Activated effector memory CD4-positive, alpha-beta T cell treated with Interleukin-2 at 50 U/mL for 16 hours (primary cell): ENCODE measurements at places on chromosomes 16 and 17.

DNA sequence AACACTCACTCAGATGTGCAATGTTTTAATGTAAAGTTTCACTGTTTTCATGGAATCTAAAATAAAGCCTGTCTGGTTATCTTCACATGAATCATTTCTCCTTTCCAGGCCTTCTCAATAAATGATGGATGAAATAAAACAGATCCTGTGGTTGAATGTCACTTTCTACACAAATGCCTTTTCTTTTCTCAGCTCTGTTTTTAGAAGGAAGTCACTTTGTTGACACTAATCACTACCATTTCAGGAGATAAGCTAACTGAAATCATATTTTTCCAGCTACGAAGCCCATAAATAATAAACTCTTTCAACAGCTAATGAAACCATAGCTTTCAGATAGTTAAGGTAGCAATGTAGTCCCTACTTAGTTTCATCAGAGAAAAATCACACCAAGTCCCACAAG is 17.9 kb downstream of the NME2 start:
- no peak for DNase-seq

DNA sequence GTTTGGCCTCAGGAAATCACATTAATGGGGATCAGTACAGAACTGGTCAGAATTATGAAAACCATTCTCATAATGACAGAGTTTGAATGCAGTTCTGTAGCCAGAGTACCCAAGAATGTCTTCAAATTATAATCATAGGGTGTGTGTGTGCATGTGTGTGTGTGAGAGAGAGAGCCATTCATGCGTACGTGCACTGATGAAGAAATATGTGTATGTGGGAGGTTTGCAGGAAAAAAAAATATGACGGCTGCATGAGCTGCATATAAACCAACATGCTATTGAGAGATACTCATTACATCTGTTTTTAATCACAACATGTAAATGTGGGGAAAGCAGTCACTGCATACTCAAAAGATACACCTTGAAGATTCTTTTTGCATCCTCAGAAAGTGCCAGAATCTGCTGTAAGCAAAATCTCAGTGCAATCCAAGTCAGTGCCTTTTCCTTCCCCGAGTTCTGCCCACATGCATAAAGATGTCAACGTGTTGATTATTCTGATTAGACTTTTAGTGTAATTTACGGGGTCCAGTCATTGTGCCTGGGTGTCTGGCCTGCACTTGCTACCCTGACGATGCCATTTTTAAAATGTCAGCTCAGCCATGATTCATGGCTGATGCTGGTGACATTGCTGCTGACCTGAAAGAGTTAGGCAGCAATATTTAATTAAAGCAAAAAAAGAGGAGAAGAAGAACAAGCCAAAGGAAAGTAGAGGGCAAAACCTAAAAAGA is 378.7 kb upstream of the ZFHX3 start:
- no peak for DNase-seq

DNA sequence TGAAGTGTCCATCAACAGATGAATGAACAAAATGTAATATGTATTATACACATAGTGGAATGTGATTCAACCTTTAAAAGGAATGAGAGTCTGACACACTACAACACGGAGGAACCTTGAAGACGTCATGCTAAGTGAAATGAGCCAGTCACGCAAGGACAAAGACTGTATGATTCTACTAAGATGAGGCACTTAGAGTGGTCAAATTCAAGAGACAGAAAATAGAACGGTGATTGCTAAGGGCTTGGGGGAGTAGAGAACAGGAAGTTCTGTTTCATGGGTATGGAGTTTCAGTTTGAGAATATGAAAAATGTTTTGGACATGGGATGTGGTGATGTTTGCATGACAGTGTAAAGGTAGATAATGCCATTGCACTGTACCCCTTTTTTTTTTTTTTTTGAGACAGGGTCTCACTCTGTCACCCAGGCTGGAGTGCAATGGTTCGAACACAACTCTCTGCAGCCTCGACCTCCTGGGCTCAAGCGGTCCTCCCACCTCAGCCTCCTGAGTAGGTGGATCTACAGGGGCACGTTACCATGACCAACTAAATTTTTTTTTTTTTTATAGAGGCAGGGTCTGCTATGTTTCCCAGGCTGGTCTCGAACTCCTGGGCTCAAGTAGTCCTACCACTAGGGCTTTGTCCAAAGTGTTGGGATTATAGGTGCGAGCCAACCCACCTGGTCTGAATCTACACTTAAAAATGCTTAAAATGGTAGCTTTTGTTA is 2.9 kb upstream of the CCDC102A start:
- DNase-seq = no peak

DNA sequence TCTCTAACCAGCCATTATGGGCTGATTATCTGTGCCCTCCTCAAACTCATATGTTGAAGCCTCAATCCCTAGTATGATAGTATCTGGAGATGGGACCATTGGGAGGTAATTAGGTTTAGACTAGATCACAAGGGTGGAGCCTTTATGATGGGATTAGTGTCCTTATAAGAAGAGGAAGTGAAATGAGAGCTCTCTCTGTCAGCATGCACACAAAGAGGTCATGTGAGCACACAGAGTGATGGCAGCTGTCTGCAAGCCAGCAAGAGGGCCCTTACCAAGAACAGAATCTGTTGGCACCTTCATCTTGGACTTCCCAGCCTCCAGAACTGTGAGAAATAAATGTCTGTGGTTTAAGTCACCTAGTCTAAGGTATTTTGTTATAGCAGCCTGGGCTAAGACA is 101.9 kb downstream of the PCTP start:
- DNase-seq = no peak

- DNase-seq = no peak
Observed at GRCh38 chr16:29777576-29778350, at the start of gene ZG16. ZG16 (plus strand) TSS chr16:29778256; CDS start chr16:29779267, 1,011 bp downstream.

DNA sequence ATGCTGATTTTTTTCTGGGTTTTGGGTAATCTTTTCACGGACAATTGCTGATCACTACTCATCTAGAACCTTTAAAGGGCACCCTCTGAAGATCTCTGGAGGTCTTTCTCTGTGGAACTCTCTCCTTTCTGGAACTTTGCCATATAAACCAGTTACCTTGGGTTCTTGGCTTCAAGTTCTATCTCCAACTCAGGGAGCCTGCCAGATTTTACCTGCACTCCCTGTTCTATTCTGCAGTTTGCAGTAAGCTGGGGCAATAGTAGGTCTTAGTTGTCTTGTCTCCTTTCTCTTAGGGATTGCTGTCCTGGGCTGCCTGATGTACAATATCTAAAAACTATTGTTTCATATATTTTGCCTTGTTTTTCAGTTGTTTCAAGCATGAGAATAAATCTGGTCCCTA is 120.3 kb downstream of the CHD9 start:
- no peak for DNase-seq

DNA sequence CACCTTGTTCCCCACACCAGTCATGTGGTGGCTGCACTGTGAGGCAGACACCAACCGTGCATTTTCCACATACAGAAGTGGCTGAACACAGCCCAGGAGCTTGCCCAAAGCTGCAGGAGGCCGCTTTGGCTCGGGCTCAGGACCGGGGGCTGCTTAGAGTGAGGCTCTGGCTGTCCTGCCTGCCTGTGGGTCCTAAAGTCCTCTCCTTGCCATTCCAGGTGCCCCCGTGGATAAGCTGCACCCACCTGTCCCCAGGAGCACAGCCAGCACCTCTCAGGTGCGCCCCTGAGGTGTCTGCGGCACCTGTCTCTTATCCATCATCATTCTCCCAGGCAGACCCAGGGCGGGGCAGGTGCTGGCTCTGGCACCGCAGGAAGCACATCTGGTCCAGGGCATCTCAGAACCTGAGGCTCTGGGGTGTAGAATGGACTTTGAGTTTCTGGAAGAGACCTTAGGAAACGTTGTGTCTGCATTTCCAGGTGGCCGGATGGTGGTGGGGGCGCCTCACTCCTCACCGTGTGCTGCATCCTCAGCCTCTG is 180.5 kb upstream of the ZNF469 start:
- no peak for DNase-seq

DNA sequence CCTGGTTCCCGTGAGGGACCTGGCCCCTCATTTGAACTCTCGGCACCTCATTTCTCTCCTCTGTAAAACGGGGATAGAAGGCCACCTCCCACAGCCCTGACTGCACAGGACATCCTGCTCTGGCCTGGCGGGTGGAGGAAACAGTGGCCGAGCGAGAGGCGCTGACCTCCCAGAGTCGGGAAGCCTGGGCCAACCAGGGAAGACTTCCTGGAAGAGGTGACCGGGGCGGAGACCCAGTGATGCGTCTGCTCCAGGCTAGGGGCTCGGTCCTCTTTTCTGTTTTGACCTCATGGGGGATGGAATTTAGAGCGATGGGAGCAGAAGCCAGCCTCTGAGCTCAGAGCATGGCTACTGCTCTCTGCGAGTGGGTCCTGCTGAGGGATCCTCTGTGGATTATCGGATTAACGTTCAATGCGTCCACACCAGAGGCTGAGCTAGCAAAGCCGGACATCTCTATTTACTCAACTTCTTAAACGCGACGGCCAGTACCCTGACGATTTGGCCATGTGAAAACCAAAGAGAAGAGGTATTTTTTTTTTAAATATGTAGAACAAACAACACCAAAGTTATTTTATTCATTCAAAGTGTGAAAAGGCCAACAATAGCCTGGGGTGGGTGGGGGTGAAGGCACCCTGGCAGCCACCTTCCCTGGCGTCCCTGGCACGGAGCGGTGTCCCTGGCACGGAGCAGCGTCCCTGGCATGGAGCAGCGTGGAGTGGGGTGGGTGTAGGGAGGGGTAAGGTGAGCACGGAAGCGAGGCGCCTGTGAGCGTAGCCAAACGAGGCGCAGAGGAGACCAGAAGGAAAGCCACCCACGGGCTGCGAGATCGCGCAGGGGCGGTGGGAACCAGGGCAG is 9.2 kb upstream of the MSLN start:
- no peak for DNase-seq

DNA sequence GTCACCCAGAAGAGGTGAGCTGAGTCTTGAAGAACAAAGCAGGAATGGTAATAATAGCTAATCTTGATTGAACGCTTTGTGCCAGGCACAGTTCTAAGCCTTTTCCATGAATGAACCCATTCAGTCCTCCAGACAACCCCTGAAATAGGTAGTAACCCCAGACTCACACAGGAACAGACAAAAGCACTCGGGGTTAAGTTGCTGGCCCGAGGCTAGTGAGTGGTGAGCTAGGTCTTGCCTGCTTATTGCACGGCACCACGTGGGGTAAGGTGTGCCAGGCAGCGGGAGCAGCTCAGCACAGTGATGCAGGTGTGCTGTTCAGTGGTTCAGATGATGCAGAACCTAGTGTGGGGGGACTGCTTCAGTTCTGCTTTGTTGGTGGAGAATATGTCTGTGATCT is 181.6 kb downstream of the RAB11FIP4 start:
- no peak for DNase-seq

- DNase-seq = no peak
Observed at GRCh38 chr17:40470932-40471828, 27.9 kb downstream of the IGFBP4 start.

DNA sequence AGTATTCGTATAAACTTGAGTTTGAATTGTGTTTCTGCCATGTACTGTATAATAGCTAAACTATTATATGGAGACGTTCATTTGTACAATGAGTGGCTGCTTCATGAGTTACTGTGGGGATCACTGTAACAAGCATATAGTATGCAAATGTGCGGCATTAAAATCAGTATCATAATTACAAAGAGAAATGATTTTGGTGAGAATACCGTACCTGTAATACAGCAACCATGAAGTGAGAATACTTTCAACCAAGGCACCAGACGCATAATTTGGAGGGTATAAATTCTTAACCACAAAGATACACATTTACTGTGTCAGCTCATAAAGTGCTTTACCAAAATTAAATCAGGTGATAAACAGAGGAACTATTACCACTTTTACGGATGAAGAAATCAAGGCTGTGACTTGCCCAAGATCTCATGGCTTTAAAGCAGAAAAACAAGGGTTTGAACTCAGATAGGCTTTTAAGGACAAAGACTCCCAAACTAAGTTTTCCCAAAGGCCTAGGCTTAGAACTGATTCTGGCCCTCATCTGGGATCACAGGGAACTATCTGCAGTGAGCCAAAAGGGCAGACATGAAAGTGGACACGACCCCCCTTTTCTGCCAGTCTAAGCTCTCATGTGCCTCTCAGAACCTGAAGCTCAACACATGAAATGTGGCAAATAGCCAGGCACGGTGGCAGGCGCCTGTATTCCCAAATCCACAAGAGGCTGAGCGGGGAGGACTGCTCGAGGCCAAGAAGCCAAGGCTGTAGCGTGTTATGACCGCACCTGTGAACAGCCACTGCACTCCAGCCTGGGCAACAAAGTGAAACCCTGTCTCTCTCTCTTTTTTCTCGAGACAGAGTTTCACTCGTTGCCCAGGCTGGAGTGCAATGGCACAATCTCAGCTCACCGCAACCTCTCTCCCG is 6.4 kb downstream of the RPS15A start:
- DNase-seq = no peak

DNA sequence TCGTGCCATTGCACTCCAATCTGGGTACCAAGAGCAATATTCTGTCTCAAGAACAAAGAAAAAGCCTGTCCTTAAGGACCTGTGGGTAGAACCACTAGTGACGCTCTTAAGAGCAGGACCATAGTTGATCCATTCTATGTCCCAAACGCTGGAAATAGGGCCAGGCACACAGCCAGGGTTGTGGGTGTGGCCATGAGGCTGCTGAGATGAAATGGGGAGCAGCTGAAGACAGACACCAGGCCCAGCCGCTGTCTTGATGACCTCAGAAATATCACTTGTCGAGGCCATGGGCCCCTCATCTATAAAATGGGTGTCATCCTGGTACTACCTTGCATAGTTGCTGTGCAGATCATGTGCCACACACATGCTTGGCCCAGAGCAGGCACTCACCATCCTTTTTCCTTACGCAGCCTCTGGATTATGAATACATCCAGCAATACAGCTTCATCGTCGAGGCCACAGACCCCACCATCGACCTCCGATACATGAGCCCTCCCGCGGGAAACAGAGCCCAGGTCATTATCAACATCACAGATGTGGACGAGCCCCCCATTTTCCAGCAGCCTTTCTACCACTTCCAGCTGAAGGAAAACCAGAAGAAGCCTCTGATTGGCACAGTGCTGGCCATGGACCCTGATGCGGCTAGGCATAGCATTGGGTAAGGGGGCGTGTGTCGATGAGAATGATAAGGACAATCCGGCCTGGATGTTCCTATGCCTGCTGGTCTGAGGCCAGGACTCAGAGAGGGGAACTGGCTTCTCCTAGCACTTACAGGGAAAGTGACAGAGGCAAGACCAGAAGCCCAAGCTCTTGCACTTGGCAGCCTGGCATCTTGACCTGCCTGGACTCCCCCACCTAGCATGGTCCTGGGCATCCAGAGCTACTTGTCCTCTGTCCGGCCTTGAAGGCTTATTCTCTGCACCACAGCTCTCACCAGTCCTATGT is 25.5 kb downstream of the CDH5 start:
- no peak for DNase-seq

GRCh38 chr17:30199600-30199999 is 35.9 kb downstream of the SLC6A4 start:
- no peak for DNase-seq

GRCh38 chr16:11296706-11297491 is 15.8 kb upstream of the PRM1 start:
- no peak for DNase-seq

GRCh38 chr16:85759631-85760419 is 8.9 kb upstream of the C16orf74 start:
- DNase-seq = no peak
